Fibroblast of villous mesenchyme (primary cell): ENCODE measurements at places on chromosomes 1 and 21. TPM values are rescaled to one million over a fixed set of nuclear protein-coding genes. Genes with fewer than 3 reads are reported as not detected.

The KRTAP21-2 gene
- not detected in 2 replicates for total RNA-seq

The AXDND1 gene
- total RNA-seq = 0.64 TPM in 1 of 2 replicates, not detected in the other

The TRIM58 gene
- 0.97 and 3.5 TPM in 2 replicates for total RNA-seq

The C1orf185 gene
- under 0.01 TPM in 1 of 2 replicates, not detected in the other for total RNA-seq

The ANGEL2 gene
- total RNA-seq = 41.2 and 43.6 TPM in 2 replicates

The PALMD gene
- 6.8 and 16.8 TPM in 2 replicates for total RNA-seq

The SERPINC1 gene
- total RNA-seq = not detected in 2 replicates

The GJA8 gene
- total RNA-seq = not detected in 2 replicates

The AUNIP gene
- 2.9 and 3.5 TPM in 2 replicates for total RNA-seq

The CAMK1G gene
- 2.6 and 9.1 TPM in 2 replicates for total RNA-seq

The IKBKE gene
- 23.7 and 25.8 TPM in 2 replicates for total RNA-seq

The YOD1 gene
- 10.6 and 16.0 TPM in 2 replicates for total RNA-seq

The TMPRSS3 gene
- total RNA-seq = not detected in 2 replicates

The SPATA17 gene
- total RNA-seq = under 0.01 and 0.86 TPM in 2 replicates

The AJAP1 gene
- under 0.01 and 0.64 TPM in 2 replicates for total RNA-seq
